Stimulated activated naive CD4-positive, alpha-beta T cell (primary cell): ENCODE measurements at places on chromosomes 7 and 10.

DNA sequence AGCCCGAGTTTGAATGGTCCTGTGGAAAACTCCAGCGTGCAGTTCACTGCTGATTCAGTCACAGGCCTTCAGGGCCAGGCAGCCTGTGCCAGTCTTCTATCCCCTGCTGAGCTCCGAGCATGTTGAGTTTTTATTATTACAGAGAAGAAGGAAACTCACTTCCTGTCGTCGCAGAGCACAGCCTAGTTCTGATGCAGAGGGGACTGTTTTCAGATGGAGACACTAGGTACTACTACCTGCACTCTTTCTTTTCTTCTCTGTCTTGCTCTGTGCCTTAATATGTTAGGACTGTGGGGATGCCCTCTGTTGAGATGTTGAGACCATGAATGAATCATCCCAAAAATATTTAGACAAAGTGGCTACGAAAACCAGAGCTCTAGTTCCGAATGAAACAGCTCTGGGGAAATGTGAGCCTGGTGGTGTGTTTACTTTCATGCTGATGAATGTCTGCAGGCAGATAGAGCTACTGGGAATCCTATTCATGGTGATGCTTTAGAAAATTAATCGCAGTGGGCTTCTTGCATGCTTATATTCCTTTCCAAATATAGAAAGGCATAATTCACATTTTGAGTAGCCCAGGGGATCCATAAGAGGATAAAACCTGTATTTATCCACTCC lies 29.6 kb downstream of the CASP7 start:
- no peak for DNase-seq

DNA sequence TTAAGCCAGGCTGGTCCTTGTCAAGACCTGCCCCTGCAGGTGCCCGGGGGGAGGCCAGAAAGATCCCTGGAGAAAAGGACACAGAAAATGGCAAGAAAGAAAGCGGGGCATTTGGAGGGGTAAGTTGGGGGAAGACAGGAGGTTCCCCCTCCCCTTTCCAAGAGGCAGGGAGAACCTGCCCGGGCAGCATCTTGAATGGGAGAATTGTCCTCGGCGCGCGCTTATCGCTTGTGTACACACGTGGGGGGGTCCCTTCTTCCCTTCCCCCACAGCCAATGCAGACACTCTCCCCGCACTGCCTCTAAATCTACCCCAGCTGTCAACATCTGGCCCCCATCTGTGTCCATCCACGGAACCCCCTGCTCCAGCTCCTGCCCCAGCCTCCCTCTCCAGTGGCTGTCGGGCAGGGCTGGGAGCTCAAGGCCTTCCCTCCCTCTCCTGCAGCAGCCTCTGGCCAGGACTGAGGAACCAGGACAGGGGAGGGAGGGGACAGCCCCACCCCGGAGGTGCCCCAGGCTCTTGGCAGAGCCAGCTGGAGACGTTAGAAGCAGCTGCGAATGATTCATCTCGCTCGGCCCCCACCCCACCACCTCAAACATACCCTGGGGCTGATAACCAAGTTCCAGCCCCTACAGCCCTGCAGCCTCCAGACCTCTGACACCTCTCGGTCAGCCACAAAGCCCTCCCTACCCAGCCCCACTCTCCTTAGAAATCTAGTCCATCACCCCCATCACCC lies 25.3 kb downstream of the EPHB4 start:
- no peak for DNase-seq

DNA sequence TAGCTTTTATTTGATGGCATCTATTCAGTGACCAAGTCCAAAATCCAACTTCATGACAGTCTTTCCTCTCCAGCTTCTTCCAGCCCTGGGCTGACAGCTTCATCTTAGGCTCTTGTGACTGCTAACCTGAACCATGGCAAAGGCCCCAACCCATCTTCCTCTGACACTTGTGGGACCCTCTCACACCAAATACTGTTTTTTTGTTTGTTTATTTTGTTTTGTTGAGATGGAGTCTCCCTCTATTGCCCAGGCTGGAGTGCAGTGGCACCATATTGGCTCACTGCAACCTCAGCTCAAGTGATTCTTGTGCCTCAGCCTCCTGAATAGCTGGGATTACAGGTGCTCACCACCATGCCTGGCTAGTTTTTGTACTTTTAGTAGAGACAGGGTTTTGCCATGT lies 265.2 kb downstream of the GATA3 start:
- no peak for DNase-seq

GRCh38 chr7:85483177-85483576 lies 296.3 kb upstream of the SEMA3D start:
- DNase-seq = no peak

DNA sequence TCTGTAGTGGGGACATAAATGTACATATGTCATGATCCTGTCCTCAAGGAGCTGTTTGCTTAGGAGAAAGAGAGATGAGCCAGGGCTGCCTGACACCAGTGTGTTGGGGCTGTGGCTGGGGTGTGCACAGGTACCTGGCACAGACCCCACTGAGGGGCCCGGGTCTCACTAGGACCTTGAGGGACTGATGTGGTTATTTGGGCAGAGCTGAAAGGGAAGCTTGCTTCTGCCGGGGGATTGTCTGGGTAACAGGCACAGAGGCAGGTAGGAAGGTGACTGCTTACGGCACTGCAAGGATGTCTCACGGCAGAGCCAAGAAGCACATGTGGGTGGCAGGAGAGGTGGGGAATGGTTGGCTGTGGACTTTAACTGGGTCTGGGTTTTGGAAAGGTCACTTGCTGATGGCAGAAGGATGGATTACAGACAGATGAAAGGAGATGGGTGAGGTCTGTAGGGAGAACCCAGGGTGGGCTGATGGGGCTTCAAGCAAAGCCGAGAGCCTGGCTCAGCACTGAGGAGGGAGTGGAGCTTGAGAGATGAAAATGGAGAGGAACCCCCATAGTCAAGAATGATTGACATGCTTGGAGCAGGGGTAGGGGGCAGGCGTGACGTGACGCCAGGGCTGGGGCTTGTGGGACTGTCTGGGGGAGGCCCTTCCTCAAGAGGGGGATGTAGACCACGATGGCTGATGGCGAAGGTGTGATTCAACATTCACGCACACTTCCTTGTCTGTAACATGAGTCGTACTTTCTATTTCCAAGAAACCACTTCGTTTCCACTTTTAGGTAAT lies 207.7 kb upstream of the SHH start:
- no peak for DNase-seq

GRCh38 chr7:44748045-44748947 lies at the start of gene ZMIZ2:
Gene ZMIZ2 (plus strand): TSS chr7:44748847. CDS start chr7:44756250, 7,403 bp downstream.
- DNase-seq = peak; percentile 86

DNA sequence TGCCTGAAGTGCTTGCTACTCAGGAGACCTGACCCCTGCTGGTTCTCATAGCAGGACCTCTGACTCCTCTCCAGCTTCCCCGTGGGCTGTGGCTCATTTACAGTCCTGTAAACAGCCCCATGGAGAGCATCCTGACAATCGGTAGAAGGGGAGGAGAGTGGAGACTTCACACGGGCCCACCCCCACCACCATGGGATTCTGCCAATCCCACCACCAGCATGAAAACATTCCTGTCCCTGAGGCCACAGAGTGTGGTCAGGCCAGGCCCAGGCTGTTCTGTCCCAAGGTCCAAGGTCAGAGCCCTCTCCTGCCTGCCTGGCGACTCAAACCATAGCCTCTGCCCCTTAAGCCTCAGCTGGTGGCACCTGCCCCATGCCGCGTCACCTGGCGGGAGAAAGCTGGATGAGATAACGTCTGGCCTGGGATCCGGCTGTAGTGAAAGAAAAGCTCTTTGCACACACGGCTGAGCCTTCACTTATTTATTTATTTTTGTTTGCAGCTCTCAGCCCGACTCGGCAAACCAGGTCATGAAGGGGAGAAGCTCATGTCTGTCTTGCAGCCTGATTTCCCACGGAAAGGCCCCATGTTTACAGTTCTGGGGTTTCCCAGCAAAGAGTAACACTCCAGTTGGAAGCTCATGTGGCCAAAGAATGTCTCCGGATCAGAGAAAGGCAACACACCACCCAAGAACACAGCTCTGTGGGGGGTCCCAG lies 293.6 kb upstream of the ZMIZ1 start:
- no peak for DNase-seq

DNA sequence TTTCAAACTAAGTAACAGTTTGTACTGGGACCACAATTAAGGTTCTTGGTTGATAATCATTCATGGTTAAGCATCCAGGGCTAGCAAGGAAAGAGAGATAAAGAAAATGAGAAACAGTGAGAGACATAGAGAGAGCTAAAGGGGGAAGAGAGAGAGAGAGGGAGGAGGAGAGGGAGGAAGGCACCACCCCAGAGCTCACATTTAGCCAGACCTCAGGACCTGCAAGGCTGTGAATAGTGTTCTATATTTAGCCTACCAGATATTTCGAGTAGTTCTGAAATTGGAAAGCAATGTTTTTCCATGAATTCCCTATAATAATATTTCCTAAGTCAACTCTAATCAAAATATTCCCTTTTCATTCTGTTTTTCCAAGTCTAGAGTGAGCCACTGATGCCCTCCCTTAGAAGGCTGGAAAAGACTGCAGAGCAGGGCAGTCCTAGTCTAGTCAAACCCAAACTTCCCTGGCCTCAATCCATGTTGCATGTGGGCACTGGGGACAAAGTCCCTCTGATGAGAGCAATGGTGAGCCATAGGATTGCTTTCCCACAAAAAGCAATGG lies 119.4 kb upstream of the INHBA start:
- DNase-seq = no peak

DNA sequence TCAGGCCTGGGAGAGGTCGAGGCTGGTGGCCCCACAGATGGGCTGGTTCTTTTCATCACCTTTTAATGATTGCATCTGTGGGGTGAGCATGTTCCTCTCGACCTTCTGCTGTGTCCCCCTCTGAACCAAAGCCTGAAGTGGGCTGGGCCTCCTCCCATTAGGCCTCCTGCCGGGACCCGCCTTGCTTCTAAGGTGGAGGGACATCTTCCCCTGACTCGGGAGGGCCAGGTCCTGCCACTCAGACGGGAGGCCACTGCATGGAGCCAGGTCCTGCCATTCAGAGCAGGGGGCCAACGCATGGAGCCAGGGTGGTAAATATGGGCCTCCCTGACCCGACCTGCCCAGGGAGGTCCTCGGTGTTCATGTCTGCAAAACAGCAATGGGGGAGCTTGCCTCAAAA lies 188.4 kb downstream of the EBF3 start:
- DNase-seq = no peak

DNA sequence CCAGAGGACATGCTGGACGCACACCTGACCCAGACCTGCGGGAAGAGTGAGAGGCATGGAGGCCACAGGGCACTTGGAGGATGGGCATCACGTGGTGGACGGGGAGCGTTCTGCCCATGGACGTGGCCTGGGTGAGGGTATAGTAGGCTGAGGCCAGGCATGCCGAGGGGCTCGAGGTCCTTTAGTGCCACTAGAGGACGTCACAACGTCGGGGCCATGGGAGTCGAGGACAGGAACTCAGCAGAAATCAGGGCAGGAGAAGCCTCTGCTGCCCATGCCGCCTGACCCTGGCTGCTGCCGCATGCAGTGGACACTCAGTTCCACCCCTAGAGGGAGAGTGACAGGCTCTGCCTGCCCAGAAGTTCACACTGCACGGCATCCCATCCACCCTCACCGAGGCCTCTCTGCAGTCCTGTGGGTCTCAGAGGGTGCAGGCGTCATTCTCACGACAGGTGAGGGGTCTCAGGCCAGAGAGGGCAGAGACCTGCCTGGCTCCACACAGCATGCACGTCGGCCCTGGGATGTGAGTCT lies 198.7 kb downstream of the ADARB2 start:
- DNase-seq = no peak
